Chondrocyte (in vitro differentiated cells): ENCODE measurements at places on chromosomes 16 and 17. TPM values are rescaled to one million over a fixed set of nuclear protein-coding genes. Genes with fewer than 3 reads are reported as not detected.

CPHXL2 gene
- not detected in 3 replicates for total RNA-seq

IRF8 gene
- not detected in 3 replicates for total RNA-seq

CDC6 gene
- 8.5 to 33.1 TPM (median 9.9 TPM) in 3 replicates for total RNA-seq

NACA2 gene
- total RNA-seq, result not detected in 3 replicates

TERB1 gene
- total RNA-seq, result not detected in 3 replicates

EPN3 gene
- total RNA-seq, result not detected in 3 replicates

EFCAB3 gene
- not detected in 3 replicates for total RNA-seq

TMEM238L gene
- total RNA-seq, result not detected in 3 replicates

KRTAP1-1 gene
- not detected in 3 replicates for total RNA-seq

ALDH3A2 gene
- total RNA-seq, result 26.5 to 43.6 TPM (median 27.4 TPM) in 3 replicates

CCL16 gene
- total RNA-seq, result not detected in 3 replicates

GPR179 gene
- 0.56 TPM in 1 of 3 replicates, not detected in the others for total RNA-seq

HP gene
- total RNA-seq, result not detected in 3 replicates

CEP295NL gene
- total RNA-seq, result 0.67 to 2.3 TPM (median 1.3 TPM) in 3 replicates

CES1 gene
- total RNA-seq, result not detected in 3 replicates

TEDC2 gene
- total RNA-seq, result 3.9 to 6.5 TPM (median 5.5 TPM) in 3 replicates

DNAAF8 gene
- 2.0 to 2.6 TPM (median 2.2 TPM) in 3 replicates for total RNA-seq

TPSG1 gene
- total RNA-seq, result not detected in 3 replicates

KIF18B gene
- 3.9 to 7.7 TPM (median 5.2 TPM) in 3 replicates for total RNA-seq

GRB7 gene
- total RNA-seq, result 0.46 to 0.68 TPM in 2 of 3 replicates, not detected in the other

SLC22A31 gene
- total RNA-seq, result 0.40 to 0.94 TPM in 2 of 3 replicates, not detected in the other

MMP2 gene
- 216 to 276 TPM (median 227 TPM) in 3 replicates for total RNA-seq

CDK12 gene
- total RNA-seq, result 43.0 to 55.1 TPM (median 44.2 TPM) in 3 replicates
